Chondrocyte (in vitro differentiated cells): ENCODE measurements at places on chromosomes 1 and 21. TPM values are rescaled to one million over a fixed set of nuclear protein-coding genes. Genes with fewer than 3 reads are reported as not detected.

- H3K4me3 ChIP-seq, result no peak overlapping the region
- no peak for DNase-seq
- H3K36me3 ChIP-seq, result no peaks in the 10 kb centered on the region
Measured at GRCh38 chr1:161069241-161069640, 450 bp downstream of the ARHGAP30 start.

DNA sequence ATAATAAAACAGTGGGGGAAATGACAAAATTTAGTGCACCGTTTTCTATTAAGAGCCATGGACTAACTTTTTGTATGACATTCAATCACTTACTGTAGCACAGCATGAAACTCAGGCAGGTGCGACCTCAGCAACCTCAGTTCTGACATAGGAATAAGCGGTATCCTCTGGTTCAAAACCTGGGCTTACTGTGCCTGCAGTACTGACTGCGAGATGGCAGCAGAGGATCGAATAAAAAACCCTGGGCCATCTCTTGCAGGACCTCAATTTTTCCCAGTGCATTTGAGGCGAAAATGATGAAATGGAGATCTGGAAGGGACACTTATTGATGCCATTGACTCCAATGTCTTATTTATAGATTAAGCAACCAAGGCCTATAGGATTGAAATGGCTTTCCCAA is 214.7 kb downstream of the ADGRL2 start:
- H3K4me3 ChIP-seq, result no peak overlapping the region
- H3K36me3 ChIP-seq, result peaks cover 2% of the 10 kb centered on the region
- DNase-seq, result no peak
- no peaks in the 10 kb centered on the region for H3K4me1 ChIP-seq
- no peak overlapping the region for H3K27ac ChIP-seq

- peak overlapping the region; percentile 5 for H3K27ac ChIP-seq
- peaks cover 27% of the 10 kb centered on the region for H3K36me3 ChIP-seq
- H3K4me1 ChIP-seq, result peaks cover 37% of the 10 kb centered on the region
- no peak overlapping the region for H3K4me3 ChIP-seq
- H3K27me3 ChIP-seq, result no peaks in the 10 kb centered on the region
Measured at GRCh38 chr1:230913496-230913895, 45.2 kb upstream of the C1orf198 start.

RPE65 gene
- not detected in 3 replicates for total RNA-seq

- peaks cover 3% of the 10 kb centered on the region for H3K4me1 ChIP-seq
- peaks cover 9% of the 10 kb centered on the region for H3K27me3 ChIP-seq
- H3K36me3 ChIP-seq, result no peaks in the 10 kb centered on the region
- no peak overlapping the region for H3K4me3 ChIP-seq
Measured at GRCh38 chr1:38272515-38272914, 225.9 kb upstream of the POU3F1 start.

DNA sequence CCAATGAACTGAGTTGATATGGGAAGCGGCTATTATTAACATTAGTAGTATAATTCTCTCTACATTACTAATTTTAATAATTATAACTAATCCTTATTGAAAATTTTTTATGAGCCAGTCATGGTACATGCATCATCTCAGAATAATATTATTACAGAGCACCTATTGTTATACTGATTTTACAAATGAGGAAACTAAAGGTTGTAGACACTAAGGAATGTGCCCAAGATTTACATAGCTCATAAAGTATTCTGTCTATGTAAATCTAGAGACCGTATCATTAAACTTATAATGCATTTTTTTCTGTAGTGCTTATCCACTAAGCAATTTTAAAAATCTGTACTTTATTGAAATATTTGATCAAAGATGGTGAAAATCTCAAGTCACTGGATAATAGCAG is 825.9 kb downstream of the PLA2G4A start:
- no peak overlapping the region for H3K27ac ChIP-seq
- H3K4me1 ChIP-seq, result peaks cover 3% of the 10 kb centered on the region
- no peak overlapping the region for H3K4me3 ChIP-seq

PLCH2 gene
- 2.4 to 3.4 TPM (median 3.2 TPM) in 3 replicates for total RNA-seq

GRCh38 chr21:44817506-44817880 is 369 bp downstream of the SUMO3 start:
- no peak overlapping the region for H3K27ac ChIP-seq
- H3K4me1 ChIP-seq, result peaks cover 22% of the 10 kb centered on the region
- H3K4me3 ChIP-seq, result peak overlapping the region; percentile 66
- no peaks in the 10 kb centered on the region for H3K27me3 ChIP-seq
- peaks cover 9% of the 10 kb centered on the region for H3K36me3 ChIP-seq

KCNJ15 gene
- total RNA-seq, result 0.21 to 0.80 TPM (median 0.27 TPM) in 3 replicates

DNA sequence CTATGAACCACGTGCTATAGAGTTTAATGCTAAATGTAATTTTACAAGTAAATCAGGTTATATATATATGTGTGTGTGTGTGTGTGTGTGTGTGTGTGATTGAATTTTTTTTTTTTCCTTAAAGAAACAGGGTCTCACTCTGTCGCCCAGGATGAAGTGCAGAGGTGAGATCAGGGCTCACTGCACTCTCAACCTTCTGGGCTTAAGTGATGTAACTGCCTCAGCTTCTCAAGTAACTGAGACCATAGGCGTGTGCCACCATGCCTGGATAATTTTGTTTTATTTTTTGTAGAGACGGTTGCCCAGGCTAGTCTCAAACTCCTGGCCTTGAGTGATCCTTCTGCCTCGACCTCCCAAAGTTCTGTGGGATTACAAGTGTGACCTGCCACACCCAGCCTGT is 26.3 kb downstream of the POU2F1 start:
- H3K4me1 ChIP-seq, result peaks cover 25% of the 10 kb centered on the region
- no peaks in the 10 kb centered on the region for H3K27me3 ChIP-seq
- no peak overlapping the region for H3K27ac ChIP-seq
- H3K36me3 ChIP-seq, result peaks cover 3% of the 10 kb centered on the region

AUNIP gene
- 0.80 to 2.9 TPM (median 1.2 TPM) in 3 replicates for total RNA-seq

GRCh38 chr1:117615474-117615873 is 9.6 kb downstream of the TENT5C start:
- H3K4me1 ChIP-seq, result peaks cover 5% of the 10 kb centered on the region
- H3K4me3 ChIP-seq, result no peak overlapping the region
- peaks cover 16% of the 10 kb centered on the region for H3K27me3 ChIP-seq
- H3K27ac ChIP-seq, result no peak overlapping the region
- DNase-seq, result no peak
- H3K36me3 ChIP-seq, result no peaks in the 10 kb centered on the region

GRCh38 chr1:147264158-147264768 is 21.8 kb downstream of the CHD1L start:
- no peaks in the 10 kb centered on the region for H3K4me1 ChIP-seq
- peaks cover 36% of the 10 kb centered on the region for H3K36me3 ChIP-seq
- no peaks in the 10 kb centered on the region for H3K27me3 ChIP-seq

GRCh38 chr1:15290382-15290781 is 43.4 kb downstream of the FHAD1 start:
- H3K4me3 ChIP-seq, result no peak overlapping the region
- no peaks in the 10 kb centered on the region for H3K4me1 ChIP-seq
- no peak overlapping the region for H3K27ac ChIP-seq
- no peaks in the 10 kb centered on the region for H3K36me3 ChIP-seq

KIAA1614 gene
- 5.3 to 8.4 TPM (median 8.2 TPM) in 3 replicates for total RNA-seq
